ENCODE measurements at places on chromosomes 5 and 9.
A peak's percentile ranks its signal among the peaks of the same experiment; 100 is the strongest.

DNA sequence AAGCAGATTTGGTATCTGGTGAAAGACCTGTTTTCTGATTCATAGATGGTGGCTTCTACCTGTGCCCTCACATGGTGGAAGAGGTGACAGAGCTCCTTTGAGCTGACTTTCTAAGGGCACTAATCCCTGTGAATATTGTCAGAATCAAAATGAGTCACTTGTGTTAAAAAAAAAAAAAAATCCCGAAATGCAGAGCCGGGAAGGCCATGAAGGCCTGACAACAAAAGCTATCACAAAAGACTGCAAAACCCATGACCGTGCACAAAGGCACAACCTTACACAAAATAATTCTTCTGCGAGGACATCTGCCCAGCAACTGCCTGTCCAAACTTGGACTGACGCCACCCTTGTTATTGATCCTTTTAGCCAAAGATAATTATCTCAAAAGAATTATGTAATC, 19.6 kb upstream of the UBTD2 start:
- DNase-seq: no peak

DNA sequence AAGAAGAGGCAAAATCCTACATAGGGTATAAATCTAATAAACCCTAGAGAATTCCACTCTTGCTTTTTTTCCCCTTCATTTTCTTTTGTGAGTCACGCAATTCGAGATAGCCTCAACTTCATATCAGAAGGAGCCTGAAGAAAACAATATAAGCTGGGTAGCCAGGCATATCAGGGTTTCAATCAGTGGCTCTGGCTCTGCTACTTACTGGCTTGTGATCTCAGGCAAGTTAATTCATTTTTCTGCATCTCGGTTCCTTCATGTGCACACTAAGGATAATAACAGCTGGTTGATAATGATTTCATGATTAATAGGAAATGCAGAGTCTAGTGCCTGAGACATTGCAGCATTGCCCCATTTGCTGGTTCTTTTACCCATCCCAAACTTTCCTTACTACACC, 46.5 kb upstream of the ASTN2 start:
- DNase-seq: no peak

GRCh38 chr9:83675466-83675865, 32.3 kb downstream of the UBQLN1 start:
- no peak for DNase-seq

- DNase-seq: no peak
These were observed 425.1 kb downstream of the BNC2 start for GRCh38 chr9:16445141-16445920.

DNA sequence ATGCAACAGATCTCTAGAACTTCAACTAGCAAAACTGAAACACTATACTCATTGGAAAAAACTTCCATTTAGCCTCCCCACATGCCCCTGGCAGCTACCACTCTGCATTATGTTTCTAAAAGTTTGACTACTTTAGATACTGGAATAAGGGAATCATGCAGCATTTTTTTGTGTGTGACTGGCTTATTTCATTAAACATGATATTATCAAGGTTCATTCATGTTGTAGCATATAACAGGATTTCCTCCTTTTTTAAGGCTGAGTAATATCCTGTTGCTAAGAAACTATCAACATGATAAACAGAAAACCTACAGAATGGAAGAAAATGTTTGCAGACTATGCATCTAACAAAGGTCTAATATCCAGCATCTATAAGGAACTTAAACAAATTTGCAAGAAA, 597.9 kb downstream of the DMRTA1 start:
- no peak for DNase-seq

DNA sequence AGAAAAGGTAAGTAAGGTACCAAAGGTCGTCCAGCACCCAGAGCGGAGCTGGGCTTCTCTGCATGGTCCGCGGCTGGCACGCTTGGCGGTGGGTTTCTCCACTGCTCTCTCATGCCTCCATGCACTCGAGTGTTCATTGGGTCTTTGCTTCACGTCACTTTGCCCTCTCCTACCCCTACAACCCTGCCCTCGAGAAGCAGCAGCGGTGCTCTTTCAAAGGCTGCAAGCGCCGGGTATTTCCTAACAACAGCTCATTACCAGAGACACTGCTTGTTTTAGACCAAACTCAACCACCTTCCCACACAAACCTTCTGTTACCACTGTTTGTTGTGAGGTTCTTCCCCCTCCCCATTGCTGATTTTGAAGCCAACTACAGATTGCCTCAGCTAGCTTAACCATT, 21.5 kb upstream of the ZBTB34 start:
- DNase-seq: no peak

DNA sequence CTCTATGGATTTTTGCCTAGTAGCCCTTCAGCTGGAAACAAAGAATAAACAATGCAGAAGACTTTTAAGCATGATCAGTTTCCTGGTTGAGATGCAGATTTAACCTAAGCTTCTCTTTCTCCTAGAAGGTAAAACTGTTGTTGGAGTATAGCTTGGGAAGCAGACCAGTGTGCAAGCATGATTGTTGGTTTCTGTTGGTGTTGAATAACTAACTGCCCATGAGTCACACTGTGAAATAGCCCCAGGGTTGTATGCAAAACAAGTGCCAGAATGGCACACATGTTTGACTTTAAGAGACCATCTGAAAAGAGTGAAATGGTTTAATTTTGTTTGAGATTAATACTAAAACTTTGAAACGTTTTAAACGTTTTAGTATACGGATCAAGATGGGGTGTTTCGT, 227.1 kb downstream of the ARHGEF28 start:
- no peak for DNase-seq

DNA sequence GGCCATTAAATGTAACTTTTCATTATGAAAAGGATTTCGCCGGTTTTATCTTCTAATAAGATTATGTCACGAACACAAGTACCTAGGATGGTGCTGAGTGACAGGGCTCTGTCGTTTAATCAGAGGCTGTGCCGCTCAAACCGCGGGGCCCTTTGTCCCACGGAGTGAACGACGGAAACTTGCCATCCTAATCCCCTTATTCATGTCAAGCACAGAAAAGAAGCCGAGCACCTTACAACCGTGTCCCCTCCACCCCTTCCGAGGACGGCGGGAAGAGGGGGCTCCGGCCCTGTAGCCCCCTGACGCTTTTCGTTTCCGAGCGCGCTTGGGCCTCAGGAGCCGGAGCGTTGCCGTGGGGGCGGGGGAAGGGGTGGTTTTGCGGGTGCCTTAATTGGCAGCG, 11.2 kb downstream of the LMX1B start:
- no peak for DNase-seq

DNA sequence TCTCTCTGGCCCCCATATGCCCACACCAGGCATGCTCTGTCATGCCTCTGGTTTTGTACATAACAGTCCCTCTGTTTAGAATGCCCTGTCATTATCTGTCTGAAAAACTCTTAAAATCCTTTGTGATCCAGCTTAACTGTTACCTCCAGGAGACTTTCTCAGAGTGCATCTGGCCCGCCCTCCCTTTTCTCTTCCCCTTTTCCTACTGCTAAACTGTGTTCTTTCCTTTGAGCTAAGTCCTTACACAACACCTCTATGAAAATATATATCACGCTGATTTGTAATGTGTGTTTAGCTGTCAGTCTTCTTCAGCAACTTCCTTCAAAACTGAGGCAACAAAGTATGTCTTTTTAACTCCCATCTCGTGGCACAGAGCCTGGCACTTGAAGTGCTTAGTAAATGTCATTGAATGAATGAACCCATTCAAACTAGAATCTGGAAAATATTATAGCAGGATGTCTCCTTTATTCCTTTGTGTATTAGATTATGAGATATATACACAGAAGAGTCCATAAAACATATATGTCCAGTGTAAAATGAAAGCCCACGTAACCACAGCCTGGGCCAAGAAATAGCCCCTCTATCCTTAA, 166.2 kb upstream of the KLF9 start:
- no peak for DNase-seq

GRCh38 chr9:2255128-2255527, 240.0 kb downstream of the SMARCA2 start:
- DNase-seq: no peak

DNA sequence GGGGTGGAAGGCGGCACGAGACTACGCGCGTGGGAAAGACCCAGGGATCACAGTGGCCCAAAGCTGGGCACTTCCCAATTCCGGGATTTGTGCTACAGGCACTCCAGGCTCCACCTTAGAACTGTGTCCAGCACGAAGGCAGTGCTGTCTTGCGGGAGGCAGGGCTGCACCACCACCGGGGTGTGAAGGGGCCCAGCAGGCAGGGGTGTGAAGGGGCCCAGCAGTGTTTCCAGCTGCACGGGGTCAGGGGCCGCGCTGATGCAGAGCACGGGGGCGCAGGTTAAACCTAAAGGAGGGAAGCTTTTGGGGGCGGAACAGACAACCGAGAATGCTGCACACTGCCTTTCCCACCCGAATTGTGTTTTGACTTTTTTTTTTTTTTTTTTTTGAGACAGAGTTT, 1.1 kb upstream of the PDCD6 start:
- no peak for DNase-seq

- no peak for DNase-seq
These were observed 1.2 kb downstream of the TEX10 start for GRCh38 chr9:100351508-100351907.

DNA sequence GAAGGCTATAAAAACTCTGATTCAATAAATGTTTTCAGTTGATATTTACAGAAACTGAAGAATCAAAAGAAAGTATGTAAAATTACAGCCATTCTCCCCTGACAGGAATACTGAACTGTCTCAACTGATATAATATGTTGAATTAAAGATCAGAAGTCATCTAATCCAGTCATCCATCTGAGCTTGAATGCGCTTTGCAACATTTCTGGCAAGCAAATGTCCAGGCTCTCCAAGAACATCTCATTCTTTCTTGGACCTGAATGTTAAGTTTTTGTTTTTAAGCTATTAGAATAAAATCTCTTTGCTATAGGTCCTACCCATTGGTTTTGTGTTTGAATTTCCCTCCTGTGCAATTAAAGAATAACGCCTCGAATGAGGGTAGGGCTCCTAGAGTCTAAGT, 120.5 kb downstream of the MPDZ start:
- no peak for DNase-seq

GRCh38 chr5:176629853-176630680, at the start of the genes EIF4E1B and SNCB:
Gene EIF4E1B, plus strand, starts transcription at chr5:176630675. Its CDS starts 12,113 bp downstream, at chr5:176642788.
Gene SNCB, minus strand, starts transcription at chr5:176630534. Its CDS starts 880 bp downstream, at chr5:176629654.
- DNase-seq: peak; percentile 61

DNA sequence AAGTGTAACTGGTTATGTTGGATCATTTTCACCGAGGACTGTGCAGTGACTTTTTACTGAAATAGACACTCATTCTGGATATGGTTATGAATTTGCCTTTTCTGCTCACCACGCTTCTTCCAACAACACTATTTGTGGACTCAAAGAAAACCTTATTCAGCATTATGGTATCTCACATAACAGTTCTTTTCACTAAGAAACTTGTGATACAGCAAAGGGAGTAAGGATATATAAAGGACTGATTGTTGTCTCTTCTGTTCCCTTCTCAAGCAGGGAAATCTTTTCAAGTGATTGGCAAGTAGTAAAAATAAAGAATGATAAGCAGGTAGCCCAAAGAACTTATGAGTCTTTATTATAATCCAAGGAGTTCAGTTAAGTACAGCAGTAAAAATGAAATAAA, 131.5 kb upstream of the SV2C start:
- no peak for DNase-seq

- no peak for DNase-seq
These were observed 161.6 kb downstream of the KCTD16 start for GRCh38 chr5:144332265-144332664.

- DNase-seq: no peak
These were observed 124.7 kb upstream of the RAPGEF1 start for GRCh38 chr9:131864531-131864930.

DNA sequence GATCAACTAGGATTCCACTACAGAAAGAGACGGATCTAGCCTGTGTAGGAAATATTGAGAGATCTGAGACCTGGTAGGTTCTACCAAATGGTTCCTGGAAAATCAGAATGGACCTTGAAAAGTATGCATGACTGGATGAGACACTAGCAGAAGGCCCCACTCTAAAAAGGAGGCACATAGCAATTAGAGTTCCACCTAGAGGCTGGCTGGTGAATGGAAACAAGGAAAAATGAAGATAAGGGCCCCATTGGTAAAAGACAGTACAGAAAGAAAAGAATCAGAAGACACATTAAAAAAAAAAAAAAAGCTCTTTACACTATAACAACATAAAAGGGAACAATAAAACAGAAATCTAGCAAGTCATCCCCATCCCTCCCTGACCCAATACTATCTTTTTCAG, 518.5 kb downstream of the NR2F1-AS1 start:
- DNase-seq: no peak

- no peak for DNase-seq
These were observed 184.4 kb upstream of the FTMT start for GRCh38 chr5:121667292-121667691.

DNA sequence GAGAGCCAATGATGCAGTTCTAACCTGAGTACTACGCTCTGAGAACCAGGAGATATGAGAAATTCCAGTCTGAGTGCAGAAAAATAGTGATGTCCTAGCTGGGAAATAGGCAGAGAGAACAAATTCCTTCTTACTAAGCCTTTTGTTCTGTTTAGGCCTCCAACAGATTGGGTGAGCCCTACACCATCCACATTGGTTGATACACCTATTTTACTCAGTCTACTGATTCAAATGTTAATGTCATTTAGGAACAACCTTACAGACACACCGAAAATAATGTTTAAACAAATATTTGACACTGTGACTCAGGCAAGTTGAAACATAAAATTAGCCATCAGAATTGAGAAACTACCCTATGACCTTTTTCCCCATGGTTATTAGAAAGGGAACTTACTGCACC, 333.9 kb upstream of the IZUMO3 start:
- no peak for DNase-seq

DNA sequence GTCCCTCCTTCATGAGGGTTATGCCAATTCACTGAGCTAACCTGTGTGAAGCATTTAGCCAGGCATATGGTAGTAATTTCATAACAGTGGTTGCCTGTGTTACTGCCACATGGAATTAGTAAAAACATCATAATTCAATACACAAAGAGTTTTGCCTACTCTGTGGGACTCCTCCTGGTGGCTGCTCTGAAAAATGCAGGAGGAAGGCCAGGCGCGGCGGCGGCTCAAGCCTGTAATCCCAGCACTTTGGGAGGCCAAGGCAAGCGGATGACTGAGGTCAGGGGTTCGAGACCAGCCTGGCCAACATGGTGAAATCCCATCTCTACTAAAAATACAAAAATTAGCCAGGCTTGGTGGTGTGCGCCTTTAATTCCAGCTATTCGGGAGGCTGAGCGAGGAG, 547.3 kb downstream of the CDK5RAP2 start:
- DNase-seq: no peak

- peak; percentile 5 for DNase-seq
These were observed 28.8 kb downstream of the AK8 start for GRCh38 chr9:132849185-132849706.

DNA sequence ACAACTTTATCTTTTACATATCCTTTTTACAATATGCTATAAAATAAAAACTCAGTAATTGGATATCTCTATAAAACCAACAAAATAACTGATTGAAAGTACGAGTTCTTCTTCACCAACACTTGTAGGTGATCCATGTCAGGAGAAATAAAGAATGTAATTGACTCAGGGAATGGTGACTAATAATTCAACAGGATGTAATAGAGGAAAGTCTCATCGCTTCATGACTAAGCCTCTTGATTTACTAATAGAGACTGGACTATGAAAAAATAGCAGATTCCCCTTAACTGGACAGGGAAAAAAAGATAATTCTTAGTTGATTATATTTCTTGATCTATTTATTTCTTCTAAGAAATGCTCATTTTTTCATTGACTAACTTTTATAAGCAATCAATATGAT, 507.7 kb upstream of the PTGER4 start:
- DNase-seq: no peak

GRCh38 chr9:127870887-127871286, 6.6 kb downstream of the AK1 start:
- DNase-seq: no peak
